Activated CD4-positive, CD25-positive, alpha-beta regulatory T cell treated with anti-CD3 and anti-CD28 coated beads, Interleukin-2, amount 50 U/mL, for 72 hours (primary cell): ENCODE measurements at places on chromosomes 12 and 14.
A peak's percentile ranks its signal among the peaks of the same experiment; 100 is the strongest.

DNA sequence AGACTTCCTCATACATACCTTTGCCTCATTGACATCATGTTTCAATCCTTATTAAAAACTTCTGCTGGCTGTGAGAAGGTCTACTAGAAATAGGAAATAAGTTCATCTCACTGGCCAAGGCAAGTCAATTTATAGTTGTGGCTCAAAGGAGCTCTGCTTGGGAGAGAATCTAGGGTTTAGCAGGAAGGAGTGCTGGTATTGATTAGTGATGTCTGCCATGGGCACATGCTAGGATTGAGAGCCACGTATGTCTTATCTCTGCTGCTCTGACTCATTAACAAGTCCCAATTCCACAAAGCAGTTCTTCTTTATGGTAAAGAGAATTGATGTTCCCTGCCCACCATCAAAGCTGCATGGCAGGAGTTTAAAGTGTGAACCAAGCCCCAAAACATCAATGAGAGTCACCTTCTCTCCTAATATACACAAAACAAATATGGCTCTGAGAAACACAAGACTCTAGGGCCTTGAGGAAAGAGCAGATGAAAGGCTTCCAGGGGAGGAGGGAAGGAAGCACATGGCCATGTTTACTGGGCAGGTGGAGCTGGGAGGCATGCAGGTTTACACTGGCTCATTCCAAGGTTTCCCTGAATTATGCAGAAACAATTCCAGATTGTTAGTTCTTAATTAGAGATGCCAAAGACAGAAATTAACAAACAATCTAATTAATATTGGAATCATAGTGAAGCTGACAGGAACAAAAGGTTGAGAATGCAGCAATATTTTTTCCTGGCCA lies 931.9 kb upstream of the TMEM132C start:
- no peak for DNase-seq

GRCh38 chr12:63208956-63209355 lies 58.0 kb upstream of the AVPR1A start:
- no peak for DNase-seq

- peak; percentile 40 for DNase-seq
Observed at GRCh38 chr12:47990351-47991105, 13.7 kb downstream of the COL2A1 start.

- no peak for DNase-seq
Observed at GRCh38 chr14:103160321-103161053, 37.2 kb downstream of the TNFAIP2 start.

DNA sequence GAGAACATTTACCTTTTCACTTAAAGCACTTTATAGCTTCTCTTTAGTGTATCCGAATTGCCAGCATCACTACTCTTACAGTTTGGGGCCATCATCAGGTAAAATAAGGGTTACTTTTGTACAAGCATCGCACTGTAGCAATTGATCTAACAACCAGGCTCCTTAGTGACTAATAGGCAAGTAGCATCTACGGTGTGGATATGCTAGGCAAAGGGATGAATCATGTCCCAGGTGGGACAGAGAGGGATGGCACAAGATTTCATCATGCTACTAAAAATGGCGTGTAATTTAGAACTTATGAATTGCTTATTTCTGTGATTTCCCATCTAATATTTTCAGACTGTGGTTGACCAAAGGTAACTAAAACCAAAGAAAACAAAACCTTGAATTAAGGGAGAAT lies 582.3 kb downstream of the KCNH5 start:
- no peak for DNase-seq

GRCh38 chr12:131242741-131243496 lies 289.2 kb downstream of the ADGRD1 start:
- DNase-seq: peak; percentile 37
